ENCODE measurements at places on chromosomes 4 and X. TPM values are rescaled to one million over a fixed set of nuclear protein-coding genes. Genes with fewer than 3 reads are reported as not detected.

DNA sequence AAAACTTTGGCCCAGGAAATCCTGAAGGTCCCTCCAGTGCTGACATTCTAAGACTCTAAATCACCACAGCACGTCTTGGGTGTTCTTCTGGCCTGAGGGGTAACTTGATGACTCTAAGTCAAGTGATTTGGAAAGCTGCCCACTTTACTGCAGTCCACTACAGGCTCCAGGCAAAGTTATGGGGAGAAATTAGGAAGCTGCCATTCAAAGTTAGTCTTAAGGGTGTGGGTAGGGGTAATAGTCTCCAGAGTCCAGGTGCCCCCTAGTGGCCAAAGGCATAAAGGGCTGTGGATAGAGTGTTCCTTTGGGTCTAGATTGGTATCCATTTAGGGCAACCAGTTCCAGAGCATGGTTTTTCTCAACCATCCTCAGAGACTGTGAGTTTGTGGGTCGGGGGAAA is 38.7 kb upstream of the SLC16A2 start:
- no peaks in the 10 kb centered on the region for H3K36me3 ChIP-seq
- DNase-seq, result peak; percentile 17
- H3K4me3 ChIP-seq, result no peak overlapping the region
- H3K27ac ChIP-seq, result no peak overlapping the region

GRCh38 chrX:15750611-15751154 is 12.6 kb downstream of the CA5B start:
- H3K27ac ChIP-seq, result no peak overlapping the region
- H3K27me3 ChIP-seq, result no peaks in the 10 kb centered on the region
- H3K36me3 ChIP-seq, result no peaks in the 10 kb centered on the region

GRCh38 chrX:46168254-46168653 is 377.0 kb downstream of the ZNF674 start:
- no peaks in the 10 kb centered on the region for H3K27me3 ChIP-seq
- no peak for DNase-seq
- H3K36me3 ChIP-seq, result no peaks in the 10 kb centered on the region
- no peak overlapping the region for H3K4me3 ChIP-seq
- no peaks in the 10 kb centered on the region for H3K4me1 ChIP-seq
- H3K27ac ChIP-seq, result no peak overlapping the region

- H3K36me3 ChIP-seq, result no peaks in the 10 kb centered on the region
- H3K4me1 ChIP-seq, result peaks cover 8% of the 10 kb centered on the region
- no peak overlapping the region for H3K4me3 ChIP-seq
- no peak for DNase-seq
These were observed 117.5 kb downstream of the DNAAF6 start for GRCh38 chrX:107323786-107324492.

GRCh38 chr4:114729068-114729738 is 130.6 kb downstream of the UGT8 start:
- no peak overlapping the region for H3K4me3 ChIP-seq
- H3K27me3 ChIP-seq, result no peaks in the 10 kb centered on the region
- no peak overlapping the region for H3K27ac ChIP-seq
- DNase-seq, result no peak
- H3K4me1 ChIP-seq, result peaks cover 5% of the 10 kb centered on the region

DNA sequence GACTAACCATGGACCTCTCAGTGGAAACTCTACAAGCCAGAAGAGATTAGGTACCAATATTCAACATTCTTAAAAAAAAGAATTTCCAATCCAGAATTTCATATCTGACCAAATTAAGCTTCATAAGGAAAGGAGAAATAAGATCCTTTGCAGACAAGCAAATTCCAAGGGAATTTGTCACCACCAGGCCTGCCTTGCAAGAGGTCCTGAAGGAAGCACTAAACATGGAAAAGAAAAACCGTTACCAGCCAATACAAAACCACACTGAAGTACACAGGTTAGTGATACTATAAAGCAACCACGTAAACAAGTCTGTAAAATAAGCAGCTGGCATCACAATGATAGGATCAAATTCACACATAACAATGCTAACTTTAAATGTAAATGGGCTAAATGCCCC is 156.6 kb downstream of the FAM13A start:
- no peaks in the 10 kb centered on the region for H3K27me3 ChIP-seq
- no peak overlapping the region for H3K27ac ChIP-seq
- no peak for DNase-seq

GRCh38 chr4:102778720-102779119 is 18.0 kb upstream of the MANBA start:
- H3K27me3 ChIP-seq, result no peaks in the 10 kb centered on the region
- DNase-seq, result no peak
- no peaks in the 10 kb centered on the region for H3K36me3 ChIP-seq
- H3K27ac ChIP-seq, result no peak overlapping the region
- no peak overlapping the region for H3K4me3 ChIP-seq

DNA sequence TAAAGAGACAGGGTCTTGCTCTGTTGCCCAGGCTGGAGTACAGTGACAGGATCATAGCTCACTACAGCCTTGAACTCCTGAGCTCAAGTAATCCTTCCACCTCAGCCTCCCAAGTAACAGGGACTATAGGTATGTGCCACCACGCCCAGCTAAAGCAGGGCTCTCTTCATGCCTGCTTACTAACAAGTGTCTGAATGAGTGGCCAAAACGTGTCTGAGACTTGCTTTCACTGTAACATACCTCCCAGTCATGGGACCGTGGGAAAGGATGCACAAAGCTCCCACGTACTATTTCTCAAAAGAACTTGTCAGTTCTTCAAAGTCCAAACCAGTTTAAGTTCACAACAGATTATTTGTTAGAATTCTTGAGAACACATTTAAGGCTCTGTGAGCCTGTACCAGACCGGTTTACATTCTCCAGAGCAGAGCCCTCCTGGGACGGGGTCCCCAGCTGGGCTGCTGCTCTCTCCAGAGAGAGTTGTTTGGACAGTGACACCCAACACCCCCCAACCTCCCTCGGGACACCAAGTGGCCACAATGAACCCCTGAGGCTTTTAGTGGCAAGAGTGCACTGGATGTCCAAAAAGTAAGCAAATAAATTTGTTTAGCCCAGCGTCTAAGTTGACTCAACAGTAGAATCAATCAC is 24.1 kb downstream of the SH3KBP1 start:
- H3K27me3 ChIP-seq, result no peaks in the 10 kb centered on the region
- H3K4me3 ChIP-seq, result no peak overlapping the region
- DNase-seq, result no peak
- no peaks in the 10 kb centered on the region for H3K36me3 ChIP-seq

DNA sequence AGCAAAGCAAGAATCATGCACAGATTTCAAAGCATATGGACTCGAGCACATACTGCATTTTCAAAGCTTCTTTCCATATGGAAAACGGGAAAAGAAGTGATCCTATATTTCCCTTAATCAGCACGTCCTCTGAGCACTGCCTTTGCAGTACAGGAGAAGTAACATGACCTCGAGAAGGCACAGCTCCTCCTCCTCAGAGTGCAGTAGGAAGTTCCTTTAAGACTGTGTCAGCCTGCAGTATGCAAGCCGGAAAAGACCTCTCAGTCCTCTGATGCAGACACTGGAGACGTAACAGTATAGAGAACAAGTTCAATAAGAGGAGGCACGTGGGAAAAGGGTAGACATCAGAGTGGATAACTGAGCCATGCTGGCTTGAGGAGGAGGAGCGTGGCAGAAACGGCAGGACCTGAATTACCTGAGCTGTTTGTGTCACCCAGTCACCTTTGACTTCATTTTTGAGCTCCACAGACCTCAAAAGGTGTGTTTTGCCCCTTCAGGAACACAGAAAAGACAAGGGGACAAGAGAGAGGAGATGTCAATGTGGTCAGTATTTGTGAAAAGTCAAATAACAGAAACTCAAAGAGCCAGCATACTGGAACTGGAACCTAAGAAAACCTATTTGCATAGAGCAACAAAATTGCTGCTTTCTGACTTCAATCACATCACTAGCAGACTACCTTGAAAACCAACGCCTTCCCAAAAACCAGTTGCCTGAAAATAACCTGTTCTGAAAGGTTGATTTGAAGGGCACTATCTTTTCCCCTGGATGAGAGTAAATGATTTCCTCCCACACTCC is 20.8 kb downstream of the IRF2 start:
- H3K27ac ChIP-seq, result no peak overlapping the region
- H3K27me3 ChIP-seq, result no peaks in the 10 kb centered on the region
- no peaks in the 10 kb centered on the region for H3K36me3 ChIP-seq
- peaks cover 22% of the 10 kb centered on the region for H3K4me1 ChIP-seq
- no peak for DNase-seq

DNA sequence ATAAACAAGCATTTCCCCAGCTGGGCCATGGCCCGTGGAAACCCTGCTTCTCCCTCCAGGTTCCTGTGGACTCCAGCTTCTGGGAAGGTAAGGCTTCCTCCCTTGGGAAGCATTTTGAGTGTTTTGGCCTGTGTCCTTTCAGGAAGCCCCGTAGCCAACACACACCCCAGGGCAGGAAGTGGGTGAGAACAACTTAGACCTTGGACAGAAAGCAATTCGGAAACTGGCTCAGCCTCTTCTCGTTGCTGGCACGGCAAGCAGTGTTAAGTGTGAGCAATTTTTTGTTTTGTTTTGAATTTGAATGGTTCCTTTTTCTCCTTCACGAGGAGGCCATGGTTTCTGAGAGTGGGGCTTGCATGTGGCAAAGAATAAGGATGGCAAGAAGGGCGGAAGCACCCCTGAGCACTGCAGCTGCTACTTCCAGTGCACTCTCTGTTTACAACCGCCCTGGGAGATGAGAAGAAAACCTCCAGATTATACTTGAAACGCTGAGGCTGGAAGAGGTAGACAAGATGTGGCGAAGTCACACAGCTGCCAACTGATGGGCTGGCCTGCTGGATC is 14.1 kb upstream of the CYTL1 start:
- no peaks in the 10 kb centered on the region for H3K4me1 ChIP-seq
- no peaks in the 10 kb centered on the region for H3K27me3 ChIP-seq
- no peak for DNase-seq
- no peaks in the 10 kb centered on the region for H3K36me3 ChIP-seq
- H3K27ac ChIP-seq, result no peak overlapping the region

- H3K27ac ChIP-seq, result no peak overlapping the region
- no peaks in the 10 kb centered on the region for H3K4me1 ChIP-seq
- H3K4me3 ChIP-seq, result no peak overlapping the region
- no peaks in the 10 kb centered on the region for H3K27me3 ChIP-seq
- H3K36me3 ChIP-seq, result no peaks in the 10 kb centered on the region
- DNase-seq, result no peak
These were observed 120.0 kb upstream of the DIAPH2 start for GRCh38 chrX:96564595-96564994.

GRCh38 chrX:12758291-12758690 is 32.9 kb upstream of the PRPS2 start:
- no peak overlapping the region for H3K4me3 ChIP-seq
- no peak overlapping the region for H3K27ac ChIP-seq
- no peaks in the 10 kb centered on the region for H3K4me1 ChIP-seq
- no peaks in the 10 kb centered on the region for H3K36me3 ChIP-seq

- no peaks in the 10 kb centered on the region for H3K36me3 ChIP-seq
- H3K4me1 ChIP-seq, result no peaks in the 10 kb centered on the region
- no peak overlapping the region for H3K27ac ChIP-seq
- no peaks in the 10 kb centered on the region for H3K27me3 ChIP-seq
- no peak for DNase-seq
These were observed 199.8 kb upstream of the WDFY3 start for GRCh38 chr4:85166318-85166717.

- peaks cover 8% of the 10 kb centered on the region for H3K4me1 ChIP-seq
- DNase-seq, result peak; percentile 44
- no peaks in the 10 kb centered on the region for H3K27me3 ChIP-seq
- H3K27ac ChIP-seq, result no peak overlapping the region
- peak overlapping the region; percentile 28 for H3K4me3 ChIP-seq
- H3K36me3 ChIP-seq, result no peaks in the 10 kb centered on the region
These were observed 390.3 kb downstream of the SH2D1A start for GRCh38 chrX:124736553-124737270.

- no peak overlapping the region for H3K27ac ChIP-seq
- H3K4me3 ChIP-seq, result no peak overlapping the region
- DNase-seq, result no peak
- no peaks in the 10 kb centered on the region for H3K27me3 ChIP-seq
These were observed 601.8 kb upstream of the ZFP42 start for GRCh38 chr4:187393531-187394344.

DNA sequence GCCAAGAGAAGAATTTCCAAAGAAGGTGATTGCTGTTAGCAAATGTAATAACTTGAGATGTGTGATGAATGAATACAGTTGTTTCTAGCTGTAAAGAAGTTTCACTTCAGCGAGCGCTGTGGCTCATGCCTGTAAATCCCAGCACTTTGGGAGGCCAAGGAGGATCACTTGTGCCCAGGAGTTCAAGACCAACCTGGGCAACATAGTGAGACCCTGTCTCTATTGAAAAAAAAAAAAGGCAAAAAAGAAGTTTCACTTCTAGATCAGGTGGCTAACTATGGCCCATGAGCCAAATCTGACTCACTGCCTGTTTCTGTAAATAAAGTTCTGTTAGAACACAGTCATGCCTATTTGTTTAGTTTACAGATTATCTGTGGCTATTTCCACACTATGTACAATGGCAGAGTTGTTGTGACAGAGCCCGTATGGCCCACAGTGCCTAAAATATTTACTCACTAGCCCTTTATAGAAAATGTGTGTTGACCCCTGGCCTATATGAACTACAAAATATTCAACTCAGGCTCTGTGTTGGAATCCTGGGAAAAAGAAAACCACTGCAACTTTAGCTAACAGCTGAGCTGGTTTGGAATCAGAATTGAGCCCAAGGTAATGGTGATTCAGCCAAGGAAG is 54.1 kb upstream of the PRPS1 start:
- no peaks in the 10 kb centered on the region for H3K4me1 ChIP-seq
- H3K27me3 ChIP-seq, result no peaks in the 10 kb centered on the region
- no peak overlapping the region for H3K4me3 ChIP-seq
- H3K27ac ChIP-seq, result no peak overlapping the region
- no peak for DNase-seq

GRCh38 chrX:72040506-72040905 is 91.2 kb downstream of the RTL5 start:
- H3K4me1 ChIP-seq, result peaks cover 4% of the 10 kb centered on the region
- H3K36me3 ChIP-seq, result no peaks in the 10 kb centered on the region
- no peaks in the 10 kb centered on the region for H3K27me3 ChIP-seq
- DNase-seq, result no peak

- H3K4me1 ChIP-seq, result no peaks in the 10 kb centered on the region
- no peaks in the 10 kb centered on the region for H3K27me3 ChIP-seq
- H3K36me3 ChIP-seq, result peaks cover 11% of the 10 kb centered on the region
- H3K27ac ChIP-seq, result no peak overlapping the region
These were observed 34.8 kb downstream of the MFSD8 start for GRCh38 chr4:127930175-127930574.

DNA sequence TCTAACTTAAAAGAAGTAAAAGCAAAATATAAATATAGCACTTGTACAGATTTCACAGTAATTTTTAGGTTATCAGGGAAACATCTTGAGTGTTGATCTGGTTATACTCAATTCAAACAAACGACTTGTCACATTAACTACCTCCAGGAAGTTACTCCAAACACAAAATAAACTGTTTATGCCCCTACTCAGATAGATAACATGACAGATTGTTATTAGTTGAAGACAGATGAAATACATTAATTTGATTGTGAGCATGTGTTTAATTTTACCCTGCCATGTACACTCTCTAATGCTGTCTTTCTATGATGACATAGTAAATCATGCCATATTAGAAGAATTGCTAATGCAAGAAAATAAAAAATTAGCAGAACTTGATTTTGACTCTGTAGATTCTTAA is 88.0 kb downstream of the RAB28 start:
- no peak overlapping the region for H3K27ac ChIP-seq
- no peaks in the 10 kb centered on the region for H3K27me3 ChIP-seq
- H3K4me3 ChIP-seq, result no peak overlapping the region
- H3K36me3 ChIP-seq, result no peaks in the 10 kb centered on the region

GRCh38 chr4:72444092-72444491 is 124.9 kb downstream of the ADAMTS3 start:
- DNase-seq, result no peak
- H3K4me1 ChIP-seq, result no peaks in the 10 kb centered on the region
- H3K27ac ChIP-seq, result no peak overlapping the region
- no peaks in the 10 kb centered on the region for H3K36me3 ChIP-seq
- no peak overlapping the region for H3K4me3 ChIP-seq

Gene ABHD18
- total RNA-seq, result 15.9 TPM

Gene UNC5C
- total RNA-seq, result 1.3 TPM

Gene GPR101
- not detected for total RNA-seq

Gene COL4A6
- 10.4 TPM for total RNA-seq

Gene ETNPPL
- 3.9 TPM for total RNA-seq

Gene IL9R
- total RNA-seq, result 0.28 TPM

Measured in H1 (cell line).